ENCODE measurements at places on chromosomes 12 and 14.

DNA sequence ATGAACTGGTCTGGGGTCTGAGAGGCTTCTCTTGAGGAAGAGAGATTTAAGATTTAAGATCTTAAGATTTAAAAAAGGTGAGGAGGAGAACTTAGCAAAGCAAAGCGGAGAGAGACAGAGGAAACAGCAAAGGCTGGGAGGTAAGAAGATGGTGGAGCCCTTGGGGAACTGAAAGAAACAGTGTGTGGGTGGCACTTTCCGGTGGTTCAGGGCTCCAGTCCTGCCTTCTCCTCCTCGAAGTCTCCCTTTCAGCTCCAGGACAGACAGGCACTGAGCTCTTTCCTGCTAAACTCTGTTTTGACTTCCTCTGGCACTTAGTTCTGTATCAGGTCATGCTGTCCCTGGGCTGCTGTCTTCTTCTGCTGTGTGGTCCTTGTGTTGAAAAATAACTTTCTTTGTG, 298.7 kb upstream of the SRRM4 start:
- peak; percentile 0 for DNase-seq

- DNase-seq = no peak
These were observed 2.3 kb downstream of the ARHGEF25 start for GRCh38 chr12:57613427-57614109.

DNA sequence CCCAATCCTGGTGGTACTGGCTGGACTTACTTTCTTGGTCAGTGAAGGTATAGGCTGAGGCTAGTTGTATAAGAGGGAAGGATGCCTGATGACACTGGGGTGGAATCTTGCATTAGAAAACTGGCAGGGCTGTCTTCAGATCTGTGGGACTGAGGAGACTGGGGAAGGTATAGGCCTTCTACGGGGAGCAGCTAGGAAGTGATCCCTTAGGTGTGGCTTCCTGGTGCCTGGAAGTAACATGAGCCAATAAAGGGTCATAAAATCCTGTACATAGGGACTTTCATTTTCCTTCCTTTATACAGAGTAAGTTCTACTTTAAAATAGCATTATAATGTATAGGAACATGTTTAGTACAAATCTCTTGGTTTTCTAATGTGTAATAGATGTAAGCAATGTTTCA, 716.8 kb downstream of the LRFN5 start:
- DNase-seq = no peak

- no peak for DNase-seq
These were observed 1.6 kb downstream of the OAS3 start for GRCh38 chr12:112939761-112940381.

- peak; percentile 43 for DNase-seq
These were observed at the start of gene GALC for GRCh38 chr14:87992718-87993628. GALC (minus strand) TSS chr14:87993182; CDS start chr14:87993164, 18 bp downstream.

DNA sequence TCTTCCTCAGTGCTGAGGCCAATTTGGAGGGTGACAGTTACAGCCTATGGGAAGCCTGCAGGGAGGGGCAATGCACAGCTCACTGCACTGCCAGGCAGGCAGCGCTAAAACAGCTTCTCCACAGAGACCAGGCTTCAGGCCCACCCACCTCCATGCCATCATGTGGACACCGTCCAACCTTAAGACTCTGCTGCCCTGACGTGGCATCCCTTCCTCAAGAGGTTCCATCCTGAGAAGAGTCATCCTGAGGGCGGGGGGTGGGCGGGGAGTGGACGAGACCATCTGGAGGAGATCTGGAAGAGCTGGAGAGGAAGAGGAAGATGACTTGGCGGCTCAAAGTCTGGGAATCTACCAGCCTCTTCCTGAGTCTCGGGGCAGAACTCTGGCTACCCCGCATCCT, 8.4 kb upstream of the ACVRL1 start:
- DNase-seq = no peak

DNA sequence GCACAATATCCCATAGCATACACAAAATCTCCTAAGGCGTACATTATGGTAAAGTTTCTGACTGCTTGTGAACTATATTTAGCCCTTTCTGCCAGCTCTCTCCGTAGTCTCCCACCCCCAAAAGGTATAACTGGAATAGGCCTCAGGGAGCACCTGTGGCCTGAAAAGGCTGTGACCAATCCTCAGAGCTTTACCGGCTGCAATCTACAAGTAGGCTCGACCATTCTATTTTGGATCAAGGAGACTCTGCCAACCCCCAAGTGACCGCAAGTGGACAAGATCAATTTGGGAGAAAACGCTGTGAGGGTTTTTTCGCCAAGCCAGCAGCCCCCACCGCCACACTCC, 1.2 kb downstream of the PPTC7 start:
- DNase-seq = no peak

DNA sequence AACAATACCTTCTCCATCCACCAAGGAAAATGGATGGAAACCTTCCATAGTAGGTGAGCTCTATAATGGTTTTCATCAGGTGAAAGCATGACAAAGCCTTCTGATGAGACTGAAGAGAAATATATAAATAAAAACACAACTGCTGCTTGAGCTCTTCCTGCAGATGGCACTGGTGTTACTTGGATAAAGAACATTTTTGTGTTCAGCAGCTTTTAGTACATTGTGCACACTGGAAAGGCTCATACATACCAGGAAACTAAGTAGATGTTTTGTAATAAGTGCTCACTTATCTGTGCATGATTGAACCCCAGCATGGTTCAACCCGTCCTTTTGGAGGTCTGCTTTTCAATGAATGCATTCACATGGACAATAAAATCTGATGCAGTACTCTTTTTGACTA, 357.3 kb upstream of the MIS18BP1 start:
- no peak for DNase-seq

- DNase-seq = no peak
These were observed 78.9 kb downstream of the EMP1 start for GRCh38 chr12:13275241-13276085.

- no peak for DNase-seq
These were observed 107.1 kb downstream of the BMP4 start for GRCh38 chr14:53849549-53849948.

GRCh38 chr12:110845339-110845682, 1.5 kb upstream of the CCDC63 start:
- DNase-seq = no peak

Measured in C1 segment of cervical spinal cord (tissue), 14 donors.